Eye (tissue), 1 donor: ENCODE measurements at places on chromosomes 11 and 22.

GRCh38 chr11:66854231-66854661 is 2.6 kb upstream of the LRFN4 start:
- no peak for DNase-seq

- DNase-seq: peak; percentile 55
Measured at GRCh38 chr11:47216121-47216798, 1.5 kb downstream of the DDB2 start.

DNA sequence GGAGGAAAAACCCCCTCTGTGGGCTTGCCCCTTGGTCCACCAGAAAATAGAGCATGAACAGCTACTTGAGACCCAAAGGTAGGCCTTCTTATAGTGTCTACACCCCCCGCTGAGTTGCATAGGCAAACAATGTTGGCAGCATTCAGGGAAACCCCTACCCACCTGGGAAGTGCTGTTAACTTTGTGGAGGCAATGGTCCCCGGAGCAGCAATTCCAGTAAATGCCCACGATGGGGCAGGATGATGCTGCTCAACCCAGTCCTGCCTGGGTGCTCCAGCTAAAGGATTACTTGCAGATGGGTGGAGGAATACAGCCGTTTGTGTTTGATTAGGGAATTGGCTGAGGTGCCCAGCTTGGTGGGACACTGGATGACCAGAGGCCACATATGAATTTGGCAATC is 381.3 kb upstream of the ANO5 start:
- no peak for DNase-seq

DNA sequence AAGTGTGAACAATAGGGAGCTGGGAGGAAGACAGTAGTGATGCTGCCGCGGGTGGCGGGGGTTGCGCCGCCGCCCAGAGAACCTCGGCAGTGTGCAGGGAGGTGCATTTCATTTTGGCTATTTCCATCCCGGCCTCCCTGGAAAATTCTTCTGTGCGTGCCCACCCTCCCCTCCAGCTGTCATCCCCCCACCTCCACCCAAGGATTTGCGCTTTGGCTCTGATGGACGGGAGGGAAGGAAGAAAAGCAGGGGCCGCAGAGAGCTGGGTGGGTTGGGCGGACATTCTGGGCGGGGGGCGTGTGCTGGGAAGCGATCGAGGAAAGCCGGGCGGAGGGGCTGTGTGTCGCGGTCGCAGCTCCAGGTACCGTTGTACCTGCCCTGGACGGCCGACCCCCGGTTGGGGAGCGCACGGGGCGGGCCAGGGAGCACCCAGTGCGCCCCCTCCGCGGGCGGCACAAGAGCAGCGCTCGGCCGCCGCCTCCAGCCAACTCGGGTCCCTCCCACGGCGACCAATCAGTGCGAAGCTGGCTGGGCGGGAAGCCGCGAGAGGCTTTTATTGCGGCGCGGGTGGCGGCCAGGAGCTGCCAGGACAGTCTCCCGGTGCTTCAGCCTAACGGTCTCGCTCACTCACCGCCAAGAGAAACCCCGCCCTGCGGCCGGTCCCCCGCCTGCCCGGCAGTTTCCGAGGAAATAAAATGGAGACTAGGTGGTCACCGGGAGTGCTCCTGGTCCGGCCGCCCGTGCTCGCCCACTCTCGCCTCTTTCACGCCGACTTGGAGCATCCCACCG is 1.6 kb downstream of the NCAM1 start:
- DNase-seq: peak; percentile 89

- DNase-seq: no peak
Measured at GRCh38 chr11:7056828-7057513, 31.8 kb upstream of the RBMXL2 start.

GRCh38 chr22:47798229-47798628 is 1035.8 kb downstream of the TBC1D22A start:
- no peak for DNase-seq

DNA sequence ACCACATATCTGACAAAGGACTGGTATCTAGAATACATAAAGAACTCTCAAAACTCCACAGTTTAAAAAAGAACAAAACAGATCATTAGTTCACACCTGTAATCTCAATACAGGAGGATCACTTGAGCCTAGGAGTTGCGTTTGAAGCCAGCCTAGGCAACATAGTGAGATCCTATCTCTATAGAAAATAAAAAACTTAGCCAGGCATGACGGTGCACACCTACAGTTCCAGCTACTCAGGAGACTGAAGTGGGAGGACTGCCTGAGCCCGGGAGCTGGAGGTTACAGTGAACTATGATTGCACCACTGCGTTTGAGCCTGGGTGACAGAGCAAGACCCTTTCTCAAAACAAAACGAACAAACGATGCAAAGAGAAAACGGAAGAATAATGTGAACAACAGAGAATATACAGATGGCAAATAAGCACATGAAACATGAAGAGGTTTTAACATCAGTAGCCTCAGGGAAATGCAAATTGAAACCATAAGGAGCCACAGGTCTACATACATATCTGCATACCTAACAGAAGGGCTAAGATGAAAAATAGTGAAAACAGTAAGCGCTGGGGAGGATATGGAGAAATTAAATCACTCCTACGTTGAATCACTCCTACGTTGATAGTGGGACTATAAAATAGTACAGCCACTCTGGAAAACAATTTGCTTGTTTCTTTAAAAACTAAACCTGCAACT is 70.7 kb downstream of the DGCR2 start:
- DNase-seq: no peak

- DNase-seq: no peak
Measured at GRCh38 chr11:35846874-35847273, 97.0 kb upstream of the LDLRAD3 start.

GRCh38 chr11:120432056-120433018 is 79.2 kb upstream of the GRIK4 start:
- peak; percentile 33 for DNase-seq

GRCh38 chr11:102933627-102934026 is 21.9 kb downstream of the MMP13 start:
- no peak for DNase-seq

DNA sequence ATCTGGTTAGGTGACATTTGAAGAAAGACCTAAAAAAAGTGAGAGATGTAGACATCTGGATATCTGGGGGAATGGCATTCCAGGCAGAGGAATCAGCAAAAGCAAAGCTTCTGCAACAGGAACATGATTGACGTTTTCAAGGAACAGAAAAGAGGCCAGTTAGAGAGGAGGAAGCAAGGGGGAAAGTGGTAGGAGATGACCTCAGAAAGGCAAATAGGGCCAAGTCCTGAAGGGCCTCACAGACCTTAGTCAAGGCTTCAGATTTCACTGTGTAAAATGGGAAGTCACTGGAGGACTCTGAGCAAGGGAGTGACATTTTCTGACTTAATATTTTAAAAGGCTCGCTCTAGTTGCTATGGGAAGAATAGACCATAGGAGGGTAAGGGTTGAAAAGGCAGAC is 9.7 kb downstream of the DEUP1 start:
- DNase-seq: no peak

- no peak for DNase-seq
Measured at GRCh38 chr11:91366816-91367215, 857.8 kb upstream of the FAT3 start.

DNA sequence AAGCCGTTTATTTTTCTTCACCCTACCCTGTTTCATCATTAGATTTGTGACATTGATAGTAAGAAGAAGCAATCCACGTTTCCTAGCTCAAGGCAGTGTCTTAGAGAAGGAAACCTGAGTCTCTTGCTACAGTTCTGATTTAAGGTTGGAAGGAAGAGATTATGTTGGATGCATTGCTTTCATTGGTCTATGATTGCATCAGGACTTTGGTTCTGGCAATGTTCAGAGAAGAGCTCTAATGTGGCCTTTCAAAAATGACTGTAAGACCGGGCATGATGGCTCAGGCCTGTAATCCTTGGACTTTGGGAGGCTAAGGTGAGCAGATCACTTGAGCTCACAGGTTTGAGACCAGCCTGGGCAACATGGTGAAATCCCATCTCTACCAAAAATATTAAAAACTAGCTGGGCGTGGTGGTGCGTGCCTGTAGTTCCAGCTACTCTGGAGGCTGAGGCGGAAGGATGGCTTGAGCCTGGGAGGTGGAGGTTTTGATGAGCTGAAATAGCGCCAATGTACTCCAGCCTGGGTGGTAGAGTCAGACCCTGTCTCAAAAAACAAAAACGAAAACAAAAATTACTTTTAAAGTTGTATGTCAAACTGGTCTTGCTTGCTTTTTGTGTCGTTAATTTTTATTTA is 4.1 kb downstream of the NUCB2 start:
- DNase-seq: no peak

- DNase-seq: no peak
Measured at GRCh38 chr22:46791201-46791731, 28.8 kb downstream of the TBC1D22A start.

DNA sequence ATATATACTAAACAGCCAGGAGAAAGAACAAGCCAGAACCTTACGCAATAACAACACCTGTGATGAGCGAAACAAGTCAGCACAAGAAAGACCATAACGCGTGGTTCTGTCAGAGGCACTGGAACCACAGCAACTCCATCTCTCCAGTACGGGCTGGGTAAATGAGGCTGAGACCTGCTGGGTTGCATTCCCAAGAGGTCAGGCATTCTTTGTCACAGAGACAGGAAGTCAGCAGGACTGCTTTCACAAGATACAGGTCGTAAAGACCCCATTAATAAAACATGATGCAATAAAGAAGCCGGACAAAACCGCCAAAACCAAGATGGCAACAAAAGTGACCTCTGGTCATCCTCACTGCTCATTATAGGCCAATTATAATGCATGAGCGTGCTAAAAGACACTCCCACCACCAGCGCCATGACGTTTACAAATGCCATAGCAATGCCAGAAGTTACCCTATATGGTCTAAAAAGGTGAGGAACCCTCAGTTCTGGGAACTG is 21.7 kb downstream of the TPST2 start:
- peak; percentile 50 for DNase-seq

- peak; percentile 60 for DNase-seq
Measured at GRCh38 chr11:68803766-68804165, 38.0 kb downstream of the CPT1A start.

GRCh38 chr22:26985931-26986782 is 328.8 kb downstream of the MIAT start:
- DNase-seq: peak; percentile 77

DNA sequence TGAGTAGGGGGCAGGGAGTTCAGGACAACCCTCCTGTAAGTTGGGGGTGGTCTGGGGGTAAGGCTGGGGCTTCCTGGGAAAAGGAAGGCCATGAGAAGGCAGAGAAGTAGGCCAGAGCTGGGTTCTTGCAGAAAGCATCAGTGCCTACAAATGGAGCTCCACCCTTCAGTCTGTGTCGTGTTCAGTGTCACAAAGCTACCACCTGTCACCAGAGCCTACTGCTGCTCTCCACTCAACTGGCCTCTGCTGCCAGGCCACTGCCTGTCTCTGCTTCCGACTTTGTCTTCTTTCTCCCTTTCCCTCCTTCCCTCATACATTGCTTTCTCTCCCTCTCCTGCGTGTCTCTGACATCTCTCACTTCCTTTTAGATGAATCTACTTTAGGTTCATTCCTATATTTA is 3.4 kb upstream of the WBP2NL start:
- DNase-seq: no peak

DNA sequence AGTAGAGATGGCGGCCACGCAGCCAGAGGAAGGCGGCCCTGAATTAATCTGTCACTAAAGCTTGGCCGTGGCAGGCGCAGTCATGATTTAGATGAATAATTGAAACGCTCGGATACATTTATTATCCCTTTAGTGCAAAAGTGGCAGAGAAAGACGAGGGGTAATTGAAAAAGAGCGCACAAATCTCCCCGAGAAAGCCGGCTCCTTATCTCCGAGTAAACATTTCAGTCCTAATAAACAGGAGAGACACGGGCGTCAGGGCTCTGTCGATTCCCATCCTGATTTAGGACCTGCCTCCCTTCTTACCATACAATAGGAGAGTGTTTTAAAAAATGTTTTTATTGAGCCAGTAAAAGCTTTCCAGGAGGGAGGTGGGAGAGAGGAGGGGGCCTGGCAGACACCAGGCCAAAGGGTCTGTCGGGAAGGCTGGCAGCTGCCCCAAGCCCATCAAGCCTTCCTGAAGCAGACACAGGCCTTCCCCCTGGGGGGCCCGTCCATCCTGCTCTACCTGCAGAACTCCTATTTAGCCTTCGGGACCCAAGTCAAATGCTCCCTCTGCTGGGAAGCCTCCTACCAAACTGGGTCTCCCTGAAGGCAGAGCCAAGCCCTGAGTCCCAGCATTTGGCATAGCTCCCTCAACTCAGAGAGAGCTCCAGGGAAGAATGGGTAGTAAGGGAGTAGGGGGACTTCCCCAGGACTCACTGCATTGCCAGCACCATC is 22.8 kb downstream of the OTUB1 start:
- no peak for DNase-seq

- DNase-seq: peak; percentile 48
Measured at GRCh38 chr11:113436672-113437252, 38.4 kb downstream of the DRD2 start.

DNA sequence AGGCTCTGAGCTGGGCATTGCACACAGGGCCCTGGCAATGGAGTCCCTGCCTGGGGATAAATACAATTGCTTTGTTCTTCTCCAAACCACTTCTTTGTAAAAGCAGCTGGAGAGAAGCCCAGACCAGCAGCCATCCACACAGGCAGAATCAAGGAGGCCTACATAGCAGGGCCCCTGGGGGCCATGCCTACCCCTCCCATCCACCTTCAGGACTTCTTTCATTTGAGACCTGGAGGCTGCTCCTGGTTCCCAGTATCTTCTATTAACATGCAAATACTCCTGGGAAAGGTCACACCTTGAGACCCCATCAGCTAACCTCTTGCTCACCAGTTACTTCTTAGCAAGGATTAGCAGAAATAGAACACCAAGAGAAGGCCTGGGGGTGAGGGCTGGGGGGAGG is 511.1 kb downstream of the SOX6 start:
- peak; percentile 16 for DNase-seq

- DNase-seq: no peak
Measured at GRCh38 chr22:35683560-35683959, 34.1 kb upstream of the APOL5 start.

DNA sequence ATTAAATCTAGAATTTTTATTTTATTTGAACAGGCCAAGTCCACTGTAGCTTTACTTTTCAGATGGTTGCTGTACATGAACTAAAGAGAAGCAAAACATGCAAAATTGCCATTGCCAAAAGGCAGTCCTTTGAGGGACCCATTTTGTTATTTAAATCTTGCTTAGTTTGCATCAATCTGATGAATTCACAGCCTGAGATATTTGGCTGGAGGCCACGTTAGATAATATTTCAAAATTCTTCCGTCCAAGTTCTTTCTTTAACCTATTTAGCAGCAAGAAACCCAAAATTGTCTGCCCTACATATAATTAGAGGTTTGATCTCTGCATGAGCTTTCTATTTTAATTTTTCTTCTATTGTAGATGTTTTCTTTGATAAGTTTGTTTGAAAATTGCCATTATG is 1706.9 kb upstream of the RAG2 start:
- peak; percentile 6 for DNase-seq

DNA sequence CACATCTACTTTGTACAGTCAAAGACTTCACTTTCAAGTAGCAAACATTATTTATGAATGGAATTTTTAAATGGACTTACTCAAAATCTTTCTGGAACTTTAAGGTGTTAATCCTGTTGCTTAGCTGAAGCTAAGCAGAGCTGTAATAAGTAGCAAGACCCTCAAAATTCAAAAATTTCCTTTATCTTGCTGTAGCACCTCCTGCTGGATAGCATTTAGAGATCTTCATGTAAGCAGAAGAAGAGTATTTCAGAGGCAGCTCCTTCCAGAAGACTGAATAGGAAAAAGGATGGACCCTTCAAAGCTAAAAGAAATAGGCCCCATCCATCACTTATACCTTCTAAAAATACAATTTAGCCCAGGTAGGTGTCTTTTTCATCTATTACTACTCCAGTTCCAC is 3.4 kb downstream of the PHF21A start:
- peak; percentile 23 for DNase-seq

- no peak for DNase-seq
Measured at GRCh38 chr22:42396621-42397331, 35.4 kb downstream of the NFAM1 start.

GRCh38 chr11:961921-962320 is 36.3 kb downstream of the AP2A2 start:
- DNase-seq: no peak
